ENCODE measurements at places on chromosomes 1 and 21.

DNA sequence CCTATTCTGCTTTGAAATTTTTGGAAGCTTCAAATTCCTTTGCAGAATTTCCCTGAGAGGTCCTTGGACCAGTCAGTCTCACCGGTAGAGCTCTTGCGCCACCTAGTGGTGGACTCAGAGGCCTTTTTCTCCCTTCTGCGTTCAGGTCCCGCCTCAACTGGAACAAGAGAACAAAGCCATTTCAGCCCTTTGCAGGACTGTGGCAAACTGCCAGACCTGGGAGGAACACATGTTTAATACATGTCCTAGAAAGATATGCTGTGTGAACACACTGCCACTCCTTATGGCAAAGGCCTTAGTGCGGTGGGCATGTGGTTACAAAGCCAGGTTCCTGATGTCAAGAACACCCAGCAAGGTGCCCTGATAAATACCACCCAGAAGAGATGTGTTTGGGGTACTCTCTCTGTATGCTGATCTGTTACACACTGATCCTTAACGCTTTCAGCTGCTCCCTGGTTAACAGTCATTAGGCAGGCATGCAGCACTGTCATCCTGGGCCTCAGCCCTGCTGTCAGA is 82.2 kb upstream of the SSX2IP start:
- peak; percentile 83 for DNase-seq

DNA sequence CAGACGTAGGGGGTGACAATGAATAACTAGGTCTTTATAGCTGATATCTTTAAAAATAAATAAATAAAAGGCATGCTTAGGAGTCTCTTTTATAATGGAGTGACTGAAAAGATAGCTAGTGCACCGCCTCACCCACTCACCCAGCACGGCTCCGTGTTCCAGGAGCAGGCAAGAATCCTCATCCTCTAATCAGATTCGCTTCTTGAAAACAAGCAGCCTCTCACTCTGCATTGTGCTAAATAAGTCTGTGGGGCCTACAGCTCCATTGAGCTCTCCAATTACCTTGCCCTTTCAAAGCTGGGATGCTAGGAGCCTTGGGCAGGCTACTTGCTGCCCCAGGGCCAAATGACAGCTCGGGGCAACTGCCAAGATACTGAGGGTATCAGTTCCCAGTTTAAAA is 91.5 kb downstream of the TIAM1 start:
- no peak for DNase-seq

DNA sequence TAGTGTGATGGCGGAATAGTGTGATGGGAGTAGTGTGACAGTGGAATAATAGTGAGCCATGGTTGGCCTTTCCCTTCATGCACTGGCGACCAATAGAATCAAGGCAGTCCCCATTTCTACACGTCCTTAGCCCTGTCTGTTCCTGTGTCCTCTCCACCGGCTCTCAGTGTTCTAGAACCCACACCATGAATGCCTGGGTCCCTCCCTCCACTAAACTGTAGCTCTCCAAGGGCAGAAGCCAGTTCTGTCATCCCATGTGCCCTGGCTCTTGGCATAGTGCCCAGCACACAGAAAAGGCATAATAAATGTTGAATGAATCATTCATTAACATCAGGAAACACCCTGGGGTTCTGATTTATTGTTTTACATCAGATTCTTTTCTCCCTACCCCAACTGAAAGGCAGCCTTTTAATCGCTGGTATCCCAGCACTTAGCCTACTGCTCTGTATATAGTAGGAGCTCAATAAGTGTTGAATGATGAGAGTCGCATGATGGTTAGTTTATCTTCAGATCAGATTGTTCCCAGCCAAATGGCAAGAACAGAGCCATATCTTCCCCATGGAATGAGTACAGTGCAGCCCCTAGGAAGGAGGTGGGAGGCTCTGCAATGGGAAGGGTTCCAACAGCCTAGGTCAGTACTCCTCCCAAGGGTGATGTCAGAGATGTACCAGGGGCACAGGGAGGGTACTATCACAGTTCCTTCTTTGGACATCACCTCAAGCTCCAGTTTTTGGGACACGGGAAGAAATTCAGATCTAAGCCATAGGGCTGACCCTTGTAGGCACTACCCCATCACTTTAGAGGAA is 325.7 kb downstream of the HHAT start:
- DNase-seq = peak; percentile 20

- no peak for DNase-seq
These were observed 99.9 kb downstream of the WDR4 start for GRCh38 chr21:42779431-42779861.

- no peak for DNase-seq
These were observed 4.8 kb downstream of the RBM34 start for GRCh38 chr1:235156265-235156664.

DNA sequence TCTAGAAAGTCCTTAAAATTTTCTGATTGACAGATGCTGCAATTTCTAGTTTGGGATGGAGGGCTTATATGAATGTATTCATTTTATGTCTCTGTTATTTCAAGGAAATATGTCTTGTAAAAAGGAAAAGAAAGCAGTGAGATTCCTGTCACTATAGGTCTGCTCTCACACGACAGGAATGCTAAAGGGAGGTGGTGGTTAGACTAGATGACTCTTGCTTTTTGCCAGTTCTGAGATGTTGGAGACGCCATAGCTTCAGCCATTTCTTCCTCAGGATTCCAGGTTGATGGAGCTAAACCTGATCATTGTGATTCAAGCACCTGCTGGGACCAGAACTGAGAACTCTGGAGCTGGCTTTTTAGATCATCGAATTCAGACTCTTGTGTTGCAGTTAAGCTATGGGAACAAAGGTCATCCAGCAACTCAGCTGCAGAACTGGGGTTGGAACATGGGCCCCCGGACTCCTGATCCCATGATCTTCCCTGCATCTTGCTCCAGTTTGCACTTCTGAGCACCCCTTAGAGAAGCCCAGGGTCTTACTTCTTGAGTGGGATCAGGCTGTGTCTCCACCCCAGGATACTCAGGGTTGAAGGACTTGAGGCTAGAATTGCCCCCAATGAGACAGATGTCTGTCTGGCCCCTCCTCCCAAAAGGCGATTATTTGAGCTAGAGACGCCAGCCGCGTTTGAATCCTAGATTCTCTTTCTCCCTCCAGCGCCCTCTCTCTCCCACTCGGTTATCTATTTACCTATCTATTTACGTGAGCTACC is 46.7 kb upstream of the FOXO6 start:
- no peak for DNase-seq

- DNase-seq = no peak
These were observed 225.9 kb downstream of the KAZN start for GRCh38 chr1:14824314-14824915.

DNA sequence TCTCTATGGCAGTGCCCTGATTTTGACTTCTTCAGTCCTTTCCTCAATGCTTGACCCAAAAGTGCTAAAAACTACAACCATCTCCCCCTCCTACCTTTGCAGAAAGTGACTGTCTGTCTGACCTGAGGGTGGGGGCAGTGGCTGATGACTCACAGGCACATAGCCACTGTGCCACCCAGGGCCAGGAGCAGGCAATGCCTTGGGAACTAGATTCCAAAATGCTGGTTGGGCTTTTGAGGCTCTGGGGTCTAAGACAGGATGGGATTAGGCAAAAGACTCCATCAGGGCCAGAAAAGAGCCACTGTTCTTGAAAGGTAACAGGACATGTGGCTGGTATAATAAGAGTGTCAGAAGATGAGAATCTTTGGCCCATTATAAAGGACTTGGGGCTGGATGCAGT is 129.5 kb upstream of the KIAA0040 start:
- no peak for DNase-seq

- no peak for DNase-seq
These were observed 5.8 kb downstream of the JMJD4 start for GRCh38 chr1:227729144-227729880.

DNA sequence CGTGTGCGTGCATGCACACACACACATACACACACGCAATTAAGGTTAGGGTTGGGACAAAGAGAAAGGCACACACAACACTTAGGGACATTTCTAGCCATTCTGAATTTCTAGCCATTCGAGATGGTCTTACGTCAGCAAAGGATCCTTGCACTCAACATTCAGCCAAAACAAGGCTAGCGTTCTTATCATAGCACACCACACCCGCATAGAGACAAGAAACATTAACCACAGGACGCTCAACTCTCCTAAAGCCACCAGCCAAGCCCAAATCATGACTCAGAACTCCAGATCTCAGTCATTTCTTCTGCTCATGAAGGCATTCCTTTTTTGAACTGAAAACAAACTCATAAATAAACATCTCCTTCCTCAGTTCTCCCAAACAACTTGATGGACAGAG is 106.8 kb downstream of the LMO4 start:
- DNase-seq = no peak

- no peak for DNase-seq
These were observed 313.0 kb upstream of the PLXNA2 start for GRCh38 chr1:208557046-208557722.

- DNase-seq = no peak
These were observed 136.7 kb downstream of the DMRTB1 start for GRCh38 chr1:53595906-53596305.

DNA sequence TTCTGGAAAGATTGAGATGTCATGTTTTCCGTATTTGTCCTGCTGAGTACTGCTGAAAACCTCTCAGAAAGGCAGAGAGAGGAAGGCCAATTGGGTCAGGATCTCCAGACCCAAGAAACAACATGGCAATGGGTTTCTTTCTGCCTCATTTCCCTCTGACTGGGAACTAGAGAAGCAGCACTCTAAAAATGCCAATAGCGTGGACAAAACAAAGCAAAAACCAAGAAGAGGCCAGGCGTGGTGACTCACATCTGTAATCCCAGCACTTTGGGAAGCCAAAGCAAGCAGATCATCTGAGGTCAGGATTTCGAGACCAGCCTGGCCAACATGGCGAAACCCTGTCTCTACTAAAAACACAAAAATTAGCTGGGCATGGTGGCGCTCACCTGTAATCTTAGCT is 18.3 kb downstream of the TNFRSF9 start:
- DNase-seq = no peak

- no peak for DNase-seq
These were observed 1126.9 kb downstream of the KCNT2 start for GRCh38 chr1:195481293-195481692.
